T-helper 17 cell (primary cell): ENCODE measurements at places on chromosomes 3 and 15.

GRCh38 chr15:66017000-66017399, 147.7 kb downstream of the RAB11A start:
- DNase-seq = no peak

GRCh38 chr3:59502806-59503205, 453.0 kb upstream of the CFAP20DC start:
- no peak for DNase-seq

DNA sequence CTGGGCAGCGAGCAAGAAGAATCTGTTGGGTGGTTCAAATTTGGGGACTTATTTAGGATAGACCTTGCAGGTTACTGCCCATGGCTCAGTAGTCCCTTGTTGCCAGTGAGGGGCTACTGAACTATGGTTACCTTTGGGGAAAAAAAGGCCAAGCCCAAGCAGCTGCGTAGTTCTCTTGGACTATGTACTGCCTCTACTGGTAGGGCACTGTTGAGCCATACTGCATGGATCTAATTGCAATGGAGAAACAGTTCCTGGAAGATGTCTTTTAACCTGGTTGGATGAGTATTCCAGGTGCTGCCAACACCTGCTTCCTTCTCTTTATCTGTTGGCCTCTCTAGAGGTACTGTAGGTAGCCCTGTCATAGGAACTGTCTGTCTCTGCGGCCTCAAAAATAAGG, 671.9 kb upstream of the CBLB start:
- DNase-seq = no peak

GRCh38 chr3:135992072-135992471, 26.5 kb downstream of the PPP2R3A start:
- DNase-seq = no peak

GRCh38 chr3:195139876-195140240, 131.1 kb downstream of the XXYLT1 start:
- DNase-seq = no peak

GRCh38 chr15:47460795-47461573, 256.3 kb upstream of the SEMA6D start:
- no peak for DNase-seq

DNA sequence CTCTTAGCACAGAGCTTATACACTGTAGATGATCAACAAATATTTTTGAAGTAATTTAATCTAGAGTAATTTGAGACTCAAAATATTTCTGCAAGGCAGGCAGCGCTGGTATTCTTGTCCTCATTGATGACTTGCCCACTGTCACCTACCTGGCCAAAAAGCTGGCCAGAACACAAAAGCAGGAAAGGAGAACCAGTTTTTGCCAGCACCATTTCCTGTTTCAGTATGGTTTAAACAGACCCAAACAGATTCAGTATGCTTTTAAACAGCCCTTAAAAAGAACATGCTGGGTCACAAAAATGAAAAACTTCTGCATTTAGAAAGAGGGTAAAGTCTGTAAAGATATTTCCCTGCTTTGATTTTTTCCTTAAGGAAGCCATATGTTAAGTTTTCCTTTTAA, 42.3 kb upstream of the ZNF280D start:
- no peak for DNase-seq

GRCh38 chr3:6799264-6799915, 61.5 kb upstream of the GRM7 start:
- DNase-seq = no peak

DNA sequence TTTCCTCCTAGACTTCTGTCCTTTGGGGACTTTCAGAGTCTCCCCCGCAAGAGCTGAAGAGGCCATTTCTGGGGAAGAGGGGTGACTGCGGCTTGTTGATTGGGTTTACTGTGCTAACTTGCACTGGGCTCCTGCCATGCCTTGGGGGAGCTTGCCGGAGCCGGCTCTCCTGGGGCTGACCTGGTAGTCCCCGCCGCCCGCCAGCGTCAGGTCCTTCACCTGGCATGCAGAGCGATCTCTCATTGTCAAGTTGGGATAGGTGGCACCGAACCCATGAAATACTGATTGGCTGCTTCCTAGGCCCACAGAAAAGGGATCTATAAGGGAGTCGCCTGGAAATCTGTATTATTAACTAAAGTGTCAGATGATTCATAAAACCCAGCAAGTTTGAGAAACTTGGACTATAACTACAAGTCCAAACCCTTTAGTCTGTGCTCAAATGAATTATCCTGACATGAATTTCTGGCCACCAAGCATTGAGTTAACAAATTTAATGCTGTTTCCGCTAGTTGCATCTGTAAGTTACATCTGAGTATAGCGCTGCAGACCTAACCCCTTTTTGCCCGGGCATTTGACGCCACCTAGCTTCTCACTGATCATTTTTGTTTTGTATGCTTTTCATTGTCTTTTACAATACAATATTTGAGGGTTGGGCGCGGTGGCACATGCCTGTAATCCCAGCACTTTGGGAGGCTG, 607 bp upstream of the IMP3 start:
- no peak for DNase-seq

- DNase-seq = no peak
Measured at GRCh38 chr3:113545594-113545993, 13.2 kb downstream of the SIDT1 start.
